ENCODE measurements at places on chromosomes 13 and 19. TPM values are rescaled to one million over a fixed set of nuclear protein-coding genes. Genes with fewer than 3 reads are reported as not detected.

The HSH2D gene
- not detected for total RNA-seq

The RGS9BP gene
- total RNA-seq, result not detected

The ZNF227 gene
- total RNA-seq, result 3.6 TPM

The KLK10 gene
- total RNA-seq, result not detected

The ZBTB32 gene
- not detected for total RNA-seq

The CYP4F8 gene
- not detected for total RNA-seq

The ZBTB7A gene
- 23.8 TPM for total RNA-seq

The MYO1F gene
- 0.25 TPM for total RNA-seq

The CBARP gene
- total RNA-seq, result 6.1 TPM

The CABP5 gene
- total RNA-seq, result not detected

The PSG7 gene
- not detected for total RNA-seq

The S1PR2 gene
- total RNA-seq, result 2.8 TPM

The LSM4 gene
- 334 TPM for total RNA-seq

The FPR1 gene
- total RNA-seq, result 0.81 TPM

The ZNF729 gene
- not detected for total RNA-seq

The FXYD7 gene
- 0.25 TPM for total RNA-seq

The ZSCAN4 gene
- not detected for total RNA-seq

The DIAPH3 gene
- total RNA-seq, result 33.1 TPM

The ADAT3 gene
- 7.0 TPM for total RNA-seq

The PSG11 gene
- total RNA-seq, result not detected

The RAB3A gene
- 0.65 TPM for total RNA-seq

The S1PR5 gene
- total RNA-seq, result 0.65 TPM

The CYP2S1 gene
- 4.1 TPM for total RNA-seq

The DGKH gene
- total RNA-seq, result 14.1 TPM

The HSD11B1L gene
- 27.1 TPM for total RNA-seq

The NLRP7 gene
- total RNA-seq, result not detected

The ADGRL1 gene
- 4.7 TPM for total RNA-seq

The RPL28 gene
- 446 TPM for total RNA-seq

The PRTN3 gene
- not detected for total RNA-seq

The PAK4 gene
- total RNA-seq, result 28.9 TPM

The TPTE2 gene
- total RNA-seq, result not detected

The COL4A2 gene
- 2,076 TPM for total RNA-seq

The ZNF835 gene
- 0.65 TPM for total RNA-seq

The UHRF1 gene
- total RNA-seq, result 131 TPM

The MYPOP gene
- total RNA-seq, result 3.6 TPM

The ZNF799 gene
- total RNA-seq, result 1.9 TPM

The ANKRD24 gene
- under 0.01 TPM for total RNA-seq

The PALM3 gene
- under 0.01 TPM for total RNA-seq

The ETV2 gene
- total RNA-seq, result 0.49 TPM

The MAU2 gene
- 22.0 TPM for total RNA-seq

The LENG9 gene
- 8.7 TPM for total RNA-seq

The TUBA3C gene
- total RNA-seq, result not detected

The SRRM5 gene
- total RNA-seq, result 0.16 TPM

The GAPDHS gene
- total RNA-seq, result not detected

The SIRT6 gene
- 26.1 TPM for total RNA-seq

The SLC27A5 gene
- total RNA-seq, result 11.1 TPM

The KLK14 gene
- total RNA-seq, result not detected

The LRG1 gene
- not detected for total RNA-seq

The ZNF829 gene
- 1.5 TPM for total RNA-seq

The ITM2B gene
- 591 TPM for total RNA-seq

Measured in mesangial cell (primary cell).